ENCODE measurements at places on chromosomes 3 and 15. TPM values are rescaled to one million over a fixed set of nuclear protein-coding genes. Genes with fewer than 3 reads are reported as not detected.

Gene CNTN3
- total RNA-seq: 0.36 TPM

Gene NANOGP8
- total RNA-seq: 1.2 TPM

Gene INSYN1
- total RNA-seq: 4.7 TPM

Gene SAMMSON
- not detected for total RNA-seq

Gene SH3BP5
- total RNA-seq: 65.4 TPM

Gene SLC12A1
- total RNA-seq: not detected

Gene GALNT15
- total RNA-seq: 7.1 TPM

Gene HTR3C
- not detected for total RNA-seq
